Erythroblast (primary cell): ENCODE measurements at places on chromosomes 6 and 20.
A peak's percentile ranks its signal among the peaks of the same experiment; 100 is the strongest.

GRCh38 chr20:32454164-32455145, 96.3 kb downstream of the ASXL1 start:
- no peak for DNase-seq

- no peak for DNase-seq
These were observed 154.6 kb upstream of the TAB2 start for GRCh38 chr6:149162924-149163323.

- DNase-seq = no peak
These were observed 24.6 kb upstream of the GTSF1L start for GRCh38 chr20:43751167-43752050.

DNA sequence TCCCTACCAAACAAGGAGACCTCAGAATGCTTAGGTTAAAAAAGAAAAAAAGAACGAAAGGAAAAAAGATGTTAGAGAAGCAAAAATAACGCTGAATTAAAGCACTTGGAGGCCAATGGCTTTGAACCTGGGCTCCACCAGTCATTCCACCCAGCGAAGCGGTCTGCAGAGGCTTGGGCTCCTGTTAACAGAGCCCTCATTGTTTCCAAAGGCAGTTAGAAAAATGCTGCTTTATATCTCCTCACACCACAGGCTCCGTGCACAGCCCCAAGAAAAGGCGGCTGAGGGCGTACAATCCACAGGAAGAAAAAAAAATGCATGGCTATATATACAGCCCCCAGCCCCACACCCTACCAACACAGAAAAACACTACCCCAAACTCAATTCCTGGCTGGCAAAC, 255.9 kb downstream of the FOXC1 start:
- DNase-seq = no peak

DNA sequence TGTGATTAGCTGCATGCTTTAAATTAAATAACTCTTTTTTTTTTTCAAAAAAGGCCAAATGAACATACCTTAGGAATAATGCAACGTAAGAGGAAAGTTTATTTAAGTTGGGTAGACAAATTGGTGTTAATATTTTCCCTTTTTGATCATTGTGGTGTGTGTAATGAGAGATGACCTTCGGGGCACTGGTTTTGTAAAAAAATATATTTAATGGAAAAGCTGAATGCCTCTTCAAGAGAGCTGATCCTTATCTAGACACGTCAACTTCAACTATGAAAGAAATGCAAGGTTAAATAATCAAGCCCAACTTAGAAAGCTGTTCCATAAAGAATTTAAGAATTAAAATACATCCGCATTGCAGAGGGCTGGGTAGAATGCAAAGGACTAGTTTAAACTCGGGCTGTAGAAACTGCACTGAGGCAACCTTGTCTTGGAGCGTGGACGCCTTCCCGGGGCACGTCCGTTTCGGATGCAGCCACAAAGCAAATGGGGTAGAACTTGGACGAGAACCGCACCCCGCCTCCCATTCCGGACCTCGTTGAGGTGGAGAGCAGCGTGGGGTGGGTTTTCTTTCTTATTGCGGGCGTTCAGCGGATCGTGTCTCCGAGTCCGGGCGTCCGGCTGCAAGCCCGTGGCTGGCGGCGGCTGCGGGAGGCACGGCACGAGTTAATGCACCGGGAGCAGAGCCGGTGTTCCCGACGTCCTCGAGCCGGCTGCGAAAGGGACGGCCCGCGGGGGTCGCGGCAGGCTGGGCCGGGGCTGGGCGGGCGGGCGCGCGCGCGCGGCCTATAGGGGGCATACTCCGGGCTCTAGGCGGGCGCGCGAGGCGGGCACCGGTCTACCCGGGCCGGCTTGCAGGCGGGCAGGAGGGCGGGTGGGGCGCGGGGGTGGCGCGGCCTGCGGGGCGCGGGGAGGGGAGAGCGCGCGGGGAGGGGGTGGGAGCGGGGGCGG, 1.9 kb downstream of the JARID2 start:
- peak; percentile 91 for DNase-seq

DNA sequence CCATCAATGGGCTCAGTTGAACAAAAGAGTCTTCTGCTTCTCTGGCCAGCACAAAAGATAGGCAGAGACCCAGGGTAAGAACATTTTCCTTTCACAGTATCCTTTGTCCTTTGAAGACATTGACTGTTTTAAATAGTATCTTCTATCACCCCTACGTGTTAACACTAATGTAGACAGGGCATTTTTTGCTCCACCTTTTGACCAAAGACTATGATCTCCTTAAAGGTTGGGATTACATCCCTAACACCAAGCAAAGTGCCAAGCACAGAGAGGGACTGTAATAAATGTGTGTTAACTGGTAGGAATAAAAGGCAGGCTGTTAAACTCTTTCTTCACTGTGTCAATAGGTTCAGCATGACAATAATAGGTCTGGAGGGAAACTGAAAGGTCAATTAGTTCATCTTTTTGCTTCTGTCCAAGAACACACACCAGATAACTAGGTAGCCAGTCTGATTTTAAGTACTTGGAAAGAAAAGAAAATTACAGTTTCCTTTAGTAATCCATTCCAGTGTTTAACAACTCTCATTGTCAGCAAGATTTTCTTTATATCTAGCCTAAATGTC, 63.6 kb upstream of the NOX3 start:
- no peak for DNase-seq

- no peak for DNase-seq
These were observed 71.8 kb downstream of the ATG5 start for GRCh38 chr6:106253731-106254130.

DNA sequence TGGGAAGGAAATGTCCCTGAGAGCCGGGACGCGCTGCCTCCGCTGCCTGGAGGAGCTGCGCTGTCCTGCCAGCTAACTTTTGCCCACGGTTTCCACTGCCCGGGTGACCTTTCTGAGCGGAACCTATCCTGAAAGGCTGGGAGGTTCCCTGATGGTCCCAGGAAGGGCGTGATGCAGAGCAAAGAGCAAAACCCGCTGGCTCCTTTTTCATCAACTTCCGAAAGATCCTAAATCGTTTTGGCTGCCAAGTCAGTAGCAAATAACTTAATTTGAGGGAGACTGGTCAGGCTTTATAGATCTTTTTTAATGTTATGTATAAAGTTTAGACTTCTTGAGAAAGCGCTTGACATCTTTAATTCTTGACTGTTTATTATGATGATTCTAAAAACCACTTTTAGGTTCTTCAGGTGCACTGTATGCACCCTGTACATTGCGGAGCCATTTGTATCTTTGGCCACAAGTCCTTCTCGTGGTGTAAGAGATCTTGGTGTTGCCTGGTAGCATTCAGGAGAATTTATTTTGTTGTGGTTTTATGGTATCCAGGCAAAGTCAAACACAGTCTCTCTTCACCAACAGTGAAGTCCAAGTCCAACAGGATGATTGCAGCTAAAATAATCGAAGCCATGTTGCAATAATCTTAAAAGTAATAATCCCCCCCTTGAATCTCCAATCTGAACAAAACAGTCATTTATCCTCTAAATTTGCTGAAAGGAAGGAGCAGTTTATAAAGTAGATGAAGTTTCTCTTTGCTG, at the start of gene SYNE1:
SYNE1 (minus strand) TSS at position 67 of the 752 bp plus-strand sequence. CDS start 9,031 bp downstream, outside the sequence.
- no peak for DNase-seq

DNA sequence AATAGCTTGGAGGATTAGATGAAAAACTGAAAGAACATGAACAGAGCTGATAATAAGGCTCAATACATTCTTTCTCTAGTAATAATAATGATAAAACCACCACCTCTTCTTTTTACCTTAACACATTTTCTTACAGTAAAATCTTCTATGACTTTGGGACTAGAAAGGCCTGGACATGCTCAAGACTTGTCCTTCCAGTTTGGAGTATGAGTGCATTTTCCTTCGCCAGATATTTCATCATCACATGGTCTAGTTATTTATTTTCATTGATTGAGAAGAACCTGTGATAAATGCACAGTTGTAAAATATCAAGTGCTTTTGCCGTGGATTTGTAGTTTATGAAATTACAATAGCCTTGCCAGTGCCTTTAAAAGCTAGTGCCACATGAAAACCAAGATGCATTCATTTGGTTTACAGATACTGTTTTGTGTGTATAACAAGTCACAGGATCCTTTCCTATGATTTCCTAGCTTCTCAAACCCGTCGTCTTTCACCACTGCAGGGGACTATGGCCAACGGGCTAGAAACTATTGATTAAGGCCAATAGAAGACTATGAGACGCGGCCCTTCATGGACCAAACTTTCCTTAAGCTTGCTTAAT, 200.2 kb upstream of the ZNF217 start:
- DNase-seq = no peak

GRCh38 chr6:12200761-12201160, 89.4 kb upstream of the EDN1 start:
- no peak for DNase-seq

GRCh38 chr6:53358440-53359094, 9.8 kb upstream of the ELOVL5 start:
- peak; percentile 59 for DNase-seq

DNA sequence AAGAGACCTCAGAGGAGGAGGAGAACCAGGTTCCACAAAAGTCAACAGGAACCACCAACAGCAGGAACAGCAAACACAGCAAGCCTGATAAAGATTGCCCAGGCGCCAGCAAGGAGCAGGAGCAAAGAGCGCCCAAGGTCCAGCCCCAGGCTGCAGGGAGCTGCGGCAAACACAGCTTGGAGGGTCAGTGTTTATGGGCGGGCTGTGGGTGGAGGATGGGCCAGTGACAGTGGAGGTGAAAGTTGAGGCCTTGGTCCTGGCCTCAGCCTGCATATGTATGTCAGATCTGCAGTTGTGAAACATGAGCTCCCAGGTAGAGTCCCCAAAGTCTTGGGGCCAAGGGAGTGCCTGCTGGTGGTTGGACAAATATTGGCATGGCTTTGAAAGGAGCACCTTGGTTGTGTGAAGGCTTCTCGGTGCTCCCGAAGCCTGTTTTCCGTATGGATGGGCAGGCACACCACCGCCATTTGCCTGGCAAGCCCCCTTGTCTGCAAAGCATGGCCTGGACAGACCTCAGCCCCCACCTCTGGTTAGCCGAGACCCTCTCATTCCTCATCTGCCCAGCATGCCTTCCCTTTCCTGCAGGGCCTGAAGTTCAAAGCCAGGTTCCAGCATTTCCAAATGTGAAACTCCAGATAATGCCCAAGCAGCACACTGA, 2.0 kb upstream of the CAPN11 start:
- DNase-seq = no peak

GRCh38 chr20:45055056-45055455, 45.9 kb downstream of the KCNS1 start:
- DNase-seq = no peak

DNA sequence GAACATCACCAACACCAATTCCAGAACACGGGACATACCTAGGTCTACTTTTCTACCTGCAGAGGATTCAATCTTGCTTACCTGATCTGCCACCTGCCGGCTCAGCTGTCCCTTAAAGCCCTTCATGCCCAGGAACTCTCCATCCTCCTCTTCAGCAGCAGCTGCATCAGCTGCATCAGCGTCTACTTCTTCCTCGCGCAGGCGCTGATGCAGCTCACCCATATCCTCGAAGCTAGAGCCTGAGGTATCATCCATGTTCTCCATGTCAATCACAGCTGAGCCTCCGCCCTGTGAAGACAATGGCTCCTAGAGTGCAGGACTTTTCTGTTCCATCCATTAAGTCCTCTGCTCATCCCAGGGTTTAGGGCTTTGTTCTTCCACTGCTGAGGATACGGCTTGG, 918 bp downstream of the YIPF3 start:
- no peak for DNase-seq

- no peak for DNase-seq
These were observed 541.2 kb upstream of the FLRT3 start for GRCh38 chr20:14878676-14879019.

DNA sequence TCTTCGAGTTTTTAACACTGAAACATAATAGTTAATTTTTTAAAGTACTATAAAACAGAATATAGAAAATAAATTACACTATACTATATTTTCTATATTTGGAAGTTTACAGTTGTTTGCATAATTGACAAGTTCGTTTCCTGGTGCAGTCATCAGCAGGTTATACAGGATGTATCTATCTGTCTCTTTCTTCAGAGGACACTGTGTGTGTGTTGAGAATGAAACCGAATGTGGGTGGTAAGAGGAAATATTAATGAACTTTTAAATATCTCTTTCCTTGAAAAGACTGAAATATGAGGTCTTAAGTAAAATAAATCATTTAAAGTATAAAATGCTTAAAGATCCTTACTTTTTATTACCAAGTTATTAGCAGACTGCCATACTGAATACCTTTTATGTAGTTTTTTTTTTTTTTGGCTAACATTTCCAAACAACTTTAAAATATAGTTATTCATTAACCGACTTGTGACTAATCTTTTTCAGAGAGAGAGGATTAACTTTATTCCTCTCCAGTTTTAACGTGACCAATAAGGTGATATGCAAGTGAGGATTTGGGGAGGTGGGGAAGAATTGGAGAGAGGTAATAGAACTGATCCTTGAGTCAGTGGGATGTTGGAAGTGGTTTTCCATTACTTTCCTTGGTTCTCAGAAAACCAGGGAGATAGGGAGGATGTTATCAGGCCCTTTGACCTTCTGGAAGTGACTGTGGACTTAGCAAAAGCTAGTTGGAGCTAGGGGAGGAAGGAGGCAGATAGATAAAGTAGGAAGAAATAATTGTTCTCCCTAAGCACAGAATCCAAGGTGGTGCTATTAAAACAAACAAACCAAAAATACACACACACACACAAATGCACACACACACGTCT, 380.0 kb upstream of the FLRT3 start:
- no peak for DNase-seq

- no peak for DNase-seq
These were observed 27.9 kb upstream of the SYNCRIP start for GRCh38 chr6:85670573-85670972.

- DNase-seq = no peak
These were observed 29.0 kb downstream of the CHMP4B start for GRCh38 chr20:33840160-33840559.

- no peak for DNase-seq
These were observed 70.4 kb upstream of the XRN2 start for GRCh38 chr20:21232546-21233280.

DNA sequence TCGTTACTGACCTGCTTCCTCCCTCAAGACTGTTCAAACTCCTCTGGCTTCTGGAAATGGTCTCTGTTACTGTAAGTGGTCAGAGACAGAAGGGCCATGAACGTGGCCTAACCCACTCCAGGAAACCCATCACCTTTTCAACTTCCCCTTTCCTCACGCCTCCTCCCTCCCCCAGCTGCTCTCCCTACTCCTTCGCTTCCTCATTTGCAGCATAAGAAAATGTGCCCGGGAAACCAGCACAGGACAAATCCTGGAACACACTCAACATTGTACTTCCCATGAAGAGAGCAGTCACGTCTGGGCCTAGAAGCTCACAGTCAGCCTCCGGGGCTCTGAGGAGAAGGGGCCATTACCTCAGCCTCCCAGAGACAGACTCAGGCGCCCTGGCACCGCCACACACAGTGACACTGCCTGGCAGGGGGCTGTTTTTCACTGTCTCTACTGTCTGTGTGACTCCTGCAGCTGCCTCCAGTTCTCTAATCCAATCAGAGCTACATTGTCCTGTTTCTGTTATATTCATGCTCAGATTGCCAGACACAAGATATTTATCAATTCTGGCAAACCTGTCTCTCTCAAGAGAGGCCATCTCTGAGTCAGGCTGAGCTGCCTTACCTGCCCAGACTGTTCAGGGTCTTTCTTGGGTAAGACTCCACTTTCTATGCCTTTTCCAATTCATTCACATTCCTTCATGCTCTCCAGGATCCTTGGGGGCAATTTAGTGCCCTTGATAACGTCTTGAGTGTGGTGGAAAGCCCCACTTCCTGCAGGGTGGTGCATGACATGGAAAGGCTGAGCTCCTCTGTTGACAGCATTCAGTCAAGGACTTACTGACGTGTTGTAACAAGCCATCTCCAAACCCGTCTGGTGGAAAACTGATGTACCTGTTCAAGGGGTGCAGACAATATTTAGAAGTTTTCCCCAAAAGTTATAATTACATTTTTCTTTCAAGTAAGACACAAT, 242.2 kb downstream of the HIVEP2 start:
- DNase-seq = no peak
